Cardiac fibroblast (primary cell): ENCODE measurements at places on chromosomes 11 and 22.

DNA sequence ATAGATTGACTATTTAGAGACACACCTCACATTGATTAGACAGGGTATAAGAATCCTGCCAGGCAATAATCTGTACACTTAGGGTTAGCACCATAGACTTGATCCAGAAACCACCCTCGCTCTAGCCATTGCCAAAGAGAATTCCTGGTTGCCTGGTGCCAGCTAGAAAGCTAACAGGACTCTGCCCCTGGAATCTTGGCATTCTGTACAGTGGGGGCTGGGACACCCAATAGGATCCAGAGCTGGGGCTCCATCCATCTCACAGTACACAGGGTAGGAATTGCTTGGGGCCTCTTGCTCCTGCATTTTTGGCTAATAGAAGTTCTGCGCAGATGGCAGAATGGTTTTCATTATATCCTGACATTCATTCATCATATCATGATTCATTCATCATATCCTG, 3.0 kb upstream of the APLNR start:
- no peak for DNase-seq

- DNase-seq, result no peak
These were observed 658 bp downstream of the STIP1 start for GRCh38 chr11:64186492-64187165.

DNA sequence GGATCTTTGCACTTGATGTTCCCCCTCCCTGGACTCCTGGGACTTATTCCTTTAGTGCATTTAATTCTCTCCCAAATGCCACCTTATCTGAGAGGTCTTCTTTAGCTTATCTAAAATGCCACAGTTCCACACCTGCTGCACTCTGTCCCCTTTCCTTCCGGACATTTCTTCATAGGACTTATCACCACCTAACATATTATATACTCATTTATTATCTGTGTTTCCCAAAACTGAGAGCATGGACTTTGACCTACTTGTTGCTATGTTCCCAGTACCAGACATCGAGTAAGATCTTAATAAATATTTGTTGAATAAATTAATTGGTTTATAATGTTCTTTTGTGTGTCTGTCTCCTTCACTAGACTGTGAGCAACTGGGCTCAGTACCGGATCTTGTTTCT, 585.3 kb downstream of the INSC start:
- no peak for DNase-seq

DNA sequence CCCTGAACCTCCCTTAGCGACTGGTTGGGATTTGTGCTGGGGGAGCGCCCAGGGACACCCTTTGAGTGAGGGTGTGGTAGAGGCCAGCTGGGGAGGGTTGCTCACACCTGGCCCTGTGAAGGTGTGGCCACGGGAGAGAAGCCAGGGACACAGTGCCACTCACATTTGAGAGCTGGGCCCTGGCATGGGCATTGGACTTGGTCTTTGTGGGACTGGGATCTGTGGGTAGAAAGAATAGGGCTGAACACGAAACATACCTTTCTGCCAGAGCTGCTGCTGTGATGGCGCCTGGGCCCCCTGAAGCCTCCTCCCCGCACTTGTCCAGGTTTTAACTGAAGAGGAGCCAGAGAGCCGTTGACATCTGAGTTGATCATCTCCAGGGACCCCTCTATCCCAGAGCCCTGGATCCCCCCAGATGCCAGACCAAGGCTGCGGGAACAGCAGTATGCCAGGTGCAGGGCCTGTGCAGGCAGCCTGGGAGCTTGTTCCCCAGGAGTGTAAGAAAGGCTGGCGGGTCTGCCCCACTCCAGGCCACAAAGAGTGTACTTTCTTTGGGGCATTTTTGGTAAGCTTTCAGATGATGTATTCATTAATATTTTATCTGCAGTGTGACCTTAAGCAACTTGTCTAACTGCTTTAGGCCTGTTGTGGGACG, 284.1 kb downstream of the TBC1D22A start:
- DNase-seq, result no peak

- DNase-seq, result peak; percentile 9
These were observed 8.8 kb downstream of the NXPE4 start for GRCh38 chr11:114586797-114587196.
